Right forelimb (tissue), 1 donor: ENCODE measurements at places on chromosomes 2 and 18.

GRCh38 chr2:157946919-157947557, 70.9 kb upstream of the ACVR1 start:
- DNase-seq: no peak

DNA sequence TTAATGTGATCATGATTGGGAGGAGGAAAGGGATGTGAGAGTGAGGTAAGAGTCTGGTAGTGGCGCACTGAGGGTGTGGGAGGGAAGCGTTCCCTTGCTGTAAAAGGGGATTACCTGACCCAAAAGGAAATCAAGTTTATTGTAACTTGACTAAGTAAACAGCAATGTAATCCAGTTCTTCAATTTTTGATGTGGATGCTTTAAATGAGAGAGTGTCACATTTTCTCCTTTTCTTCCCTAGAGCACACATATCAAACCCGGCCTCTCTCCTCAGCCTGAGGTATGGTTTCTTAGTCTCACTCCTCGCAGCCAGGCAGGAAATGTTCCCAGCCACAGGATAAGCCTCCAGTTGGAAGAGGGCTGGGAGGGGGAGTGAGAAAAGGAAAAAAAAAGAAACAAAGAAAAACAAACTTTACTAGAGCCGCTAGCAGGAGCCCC, 688 bp upstream of the ARHGAP28 start:
- no peak for DNase-seq

GRCh38 chr2:230134496-230135129, 65.9 kb upstream of the SLC16A14 start:
- no peak for DNase-seq

GRCh38 chr2:188569431-188570165, 277.9 kb downstream of the GULP1 start:
- no peak for DNase-seq

DNA sequence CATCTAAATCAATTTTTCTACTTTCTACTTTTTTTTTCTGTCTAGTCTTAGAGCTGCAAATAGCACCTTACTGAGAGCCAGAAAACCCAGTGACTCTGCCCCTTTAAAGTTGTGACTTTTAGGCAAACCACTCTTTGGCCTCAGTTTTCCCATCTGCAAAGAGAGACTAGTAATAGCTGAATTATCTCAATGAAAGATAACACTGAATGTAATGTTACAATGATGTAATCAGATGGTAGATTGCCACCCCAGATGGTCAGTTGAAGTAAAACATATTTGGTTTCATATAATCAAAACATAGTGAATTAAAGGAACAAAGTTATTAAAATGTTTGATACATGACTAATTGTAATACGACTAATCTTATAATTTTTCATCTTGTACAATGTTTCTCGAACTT, 5.0 kb upstream of the APCDD1 start:
- no peak for DNase-seq

GRCh38 chr18:62878305-62878704, 163.0 kb downstream of the PHLPP1 start:
- DNase-seq: no peak

- no peak for DNase-seq
Measured at GRCh38 chr2:172297531-172297930, 129.9 kb upstream of the ITGA6 start.

DNA sequence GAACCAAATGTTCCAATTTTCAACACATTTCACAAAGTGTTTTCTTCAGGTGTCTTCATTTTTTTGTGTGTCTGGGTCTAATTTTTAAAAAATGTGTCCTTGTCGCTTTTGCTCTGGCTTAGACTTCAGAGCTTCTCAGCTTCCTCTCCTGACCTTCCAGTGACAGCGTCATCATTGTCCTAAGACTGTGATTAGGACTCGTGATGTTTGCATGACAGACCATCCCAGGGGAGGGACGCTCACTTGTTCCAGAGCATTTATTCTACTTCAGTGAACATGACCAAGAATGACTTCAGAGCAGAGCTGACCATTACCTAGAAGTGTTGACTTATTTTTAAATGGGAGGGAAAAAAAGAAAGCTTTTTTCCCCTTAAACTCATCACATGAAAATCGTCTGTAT, 591.9 kb downstream of the IRS1 start:
- no peak for DNase-seq

- DNase-seq: no peak
Measured at GRCh38 chr2:15066138-15066537, 433.6 kb downstream of the LRATD1 start.

DNA sequence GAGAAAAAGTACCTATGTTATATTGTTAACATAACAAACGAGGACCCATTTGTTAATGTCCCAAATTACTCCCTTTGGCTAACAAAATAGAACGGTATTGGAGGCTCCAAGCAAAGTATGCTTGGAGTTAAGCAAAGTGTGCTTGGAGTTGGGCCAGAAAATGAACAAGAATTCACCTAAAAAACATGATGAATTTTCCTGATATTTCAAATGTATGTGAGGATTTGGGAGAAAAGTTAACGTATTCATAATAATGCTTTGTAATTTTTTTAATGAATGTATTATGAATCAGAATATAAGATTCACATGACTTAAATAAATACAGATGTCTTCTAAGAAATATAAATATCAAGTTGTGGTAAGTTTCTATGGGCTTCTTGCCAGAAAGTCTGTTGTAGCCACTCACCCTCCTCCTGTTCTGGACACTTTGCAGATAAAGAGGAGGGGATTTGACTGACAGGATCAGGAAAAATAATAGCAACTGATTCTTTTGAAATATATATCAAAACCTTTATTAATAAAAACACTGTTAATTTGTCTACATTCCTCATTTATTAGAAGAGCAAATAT, 423.7 kb upstream of the MMADHC start:
- DNase-seq: no peak

DNA sequence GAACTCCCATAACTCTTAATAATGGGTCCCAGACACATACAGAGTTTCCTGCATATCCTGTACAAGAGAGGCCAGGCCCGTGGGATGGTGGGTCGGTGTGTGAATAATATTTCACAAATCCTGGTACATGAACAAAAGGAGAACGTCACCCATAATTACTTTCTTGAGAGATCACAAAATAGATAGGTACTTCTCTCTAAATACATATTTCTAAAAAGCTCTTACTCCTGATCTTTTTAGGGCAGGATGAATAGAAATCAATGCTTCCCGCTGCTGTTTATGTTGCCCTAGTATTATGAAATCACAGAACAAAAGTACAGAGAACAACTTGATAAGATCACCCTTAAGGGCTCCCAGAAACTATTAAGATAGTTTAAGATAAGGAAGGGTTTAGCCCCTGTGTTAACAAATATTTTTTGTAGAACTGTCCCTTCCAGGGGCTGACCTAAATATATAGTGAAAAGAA, 5.4 kb downstream of the IRS1 start:
- no peak for DNase-seq

- DNase-seq: no peak
Measured at GRCh38 chr2:118878531-118879149, 31.2 kb upstream of the EN1 start.

DNA sequence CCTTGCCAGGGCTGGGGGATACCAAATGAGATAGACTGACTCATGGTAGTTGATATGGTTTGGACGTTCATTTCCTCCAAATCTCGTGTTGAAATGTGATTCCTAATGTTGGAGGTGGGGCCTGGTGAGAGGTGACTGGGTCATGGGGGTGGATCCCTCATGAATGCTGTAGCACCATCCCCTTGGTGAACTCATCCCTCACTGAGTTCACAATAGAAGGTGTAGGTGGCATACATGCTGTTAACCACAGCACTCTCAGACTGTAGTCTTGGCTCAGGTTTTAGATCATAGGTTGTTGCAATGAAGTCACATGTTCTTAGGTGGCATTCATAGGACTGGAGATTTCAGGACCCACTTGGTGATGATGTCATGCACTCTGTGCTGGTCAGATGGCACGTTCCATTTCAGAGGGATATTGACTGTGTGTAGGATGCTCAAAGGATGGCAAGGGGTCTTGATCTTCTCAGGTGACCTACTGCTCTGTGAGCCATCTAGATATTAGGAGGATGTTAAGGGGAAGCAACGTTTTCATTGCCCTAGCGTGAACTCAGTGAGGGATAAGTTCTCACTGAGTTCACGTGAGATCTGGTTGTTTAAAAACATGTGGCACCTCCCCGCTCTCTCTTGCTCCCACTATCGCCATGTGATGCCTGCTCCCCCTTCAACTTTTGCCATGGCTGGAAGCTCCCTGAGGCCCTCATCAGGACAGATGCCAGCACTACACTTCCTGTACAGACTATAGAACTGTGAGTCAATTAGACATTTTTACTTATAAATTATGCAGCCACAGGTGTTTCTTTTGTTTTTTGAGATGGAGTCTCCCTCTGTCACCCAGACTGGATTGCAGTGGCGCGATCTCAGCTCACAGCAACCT, 73.8 kb upstream of the ACAA2 start:
- no peak for DNase-seq

DNA sequence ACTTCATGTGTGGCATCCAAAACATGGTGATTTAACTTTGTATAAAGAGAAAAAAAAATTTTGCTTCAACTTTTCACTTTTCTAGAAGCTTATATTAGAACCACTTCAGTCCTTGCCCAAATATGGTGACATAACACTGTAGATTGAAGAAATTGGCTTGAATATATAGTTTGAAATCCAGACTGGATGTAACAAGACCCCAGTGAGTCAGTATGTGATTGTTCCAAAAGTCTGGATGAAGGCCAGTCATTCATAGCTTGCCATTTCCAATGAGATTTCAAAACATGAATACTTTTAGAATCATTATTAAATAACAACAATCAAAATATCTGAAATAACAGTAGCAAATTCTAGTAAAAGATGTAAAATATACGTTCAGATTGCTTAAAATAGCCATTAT, 104.8 kb upstream of the FN1 start:
- DNase-seq: no peak

DNA sequence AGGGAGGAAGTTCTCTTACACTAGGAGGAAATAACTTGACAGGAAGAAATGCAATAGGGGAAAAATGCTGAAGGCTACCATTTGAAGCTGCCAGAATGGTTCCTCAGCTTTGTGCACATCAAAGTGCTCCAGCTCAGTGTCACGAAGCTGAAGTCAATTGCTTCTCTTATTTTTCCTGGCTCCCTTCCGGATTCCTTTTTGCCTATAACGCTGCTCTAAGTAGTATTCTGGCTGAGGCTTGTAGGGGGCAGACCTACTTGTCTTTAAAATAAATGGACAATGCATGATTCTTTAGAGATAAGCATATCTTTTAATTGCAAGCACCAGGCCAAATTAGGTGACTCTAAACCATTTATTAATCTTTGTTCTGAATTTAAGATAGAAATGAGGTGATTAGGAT, 60.3 kb upstream of the SCN1A start:
- no peak for DNase-seq

- DNase-seq: no peak
Measured at GRCh38 chr2:9715238-9715637, 84.4 kb upstream of the YWHAQ start.

GRCh38 chr2:180240774-180241173, 233.7 kb upstream of the CWC22 start:
- no peak for DNase-seq

DNA sequence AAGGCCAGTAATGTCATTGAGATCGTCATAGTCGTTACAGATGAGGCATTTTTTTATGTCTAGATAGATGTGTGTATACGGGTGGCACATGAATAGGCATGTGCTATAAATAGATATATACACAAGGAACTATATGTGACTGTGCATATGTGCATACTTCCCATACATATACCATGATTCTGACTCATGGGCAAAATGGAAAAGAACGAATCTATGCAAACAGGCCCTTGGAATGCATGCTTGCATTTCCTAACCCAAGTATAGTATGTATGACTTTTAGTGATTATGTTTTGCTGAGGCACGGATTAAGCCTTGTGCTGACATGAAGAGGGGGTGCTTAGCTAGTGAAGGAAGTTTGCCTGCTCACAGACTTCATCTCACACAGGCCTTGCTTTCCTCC, 111.7 kb downstream of the BCL11A start:
- no peak for DNase-seq

- no peak for DNase-seq
Measured at GRCh38 chr2:118945881-118946280, 3.9 kb downstream of the MARCO start.

DNA sequence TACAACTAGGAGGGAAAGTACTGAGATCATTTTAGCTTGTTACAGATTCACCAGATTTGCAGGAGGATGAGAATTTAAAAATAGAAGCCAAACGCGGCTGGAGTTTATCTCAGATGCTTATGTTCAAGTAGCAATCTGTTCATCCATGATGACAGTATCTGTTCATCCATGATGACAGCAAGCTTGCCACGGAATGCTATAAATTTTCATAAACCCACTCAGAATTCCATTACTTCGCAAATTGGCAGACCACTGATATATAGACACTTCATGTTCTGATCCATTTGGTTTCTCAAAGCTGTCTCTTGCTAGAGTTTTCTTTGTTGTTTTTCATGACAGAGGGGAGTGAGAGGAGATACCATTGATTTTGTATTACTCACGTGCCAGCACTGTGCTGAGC, 84.2 kb downstream of the GAREM1 start:
- no peak for DNase-seq

DNA sequence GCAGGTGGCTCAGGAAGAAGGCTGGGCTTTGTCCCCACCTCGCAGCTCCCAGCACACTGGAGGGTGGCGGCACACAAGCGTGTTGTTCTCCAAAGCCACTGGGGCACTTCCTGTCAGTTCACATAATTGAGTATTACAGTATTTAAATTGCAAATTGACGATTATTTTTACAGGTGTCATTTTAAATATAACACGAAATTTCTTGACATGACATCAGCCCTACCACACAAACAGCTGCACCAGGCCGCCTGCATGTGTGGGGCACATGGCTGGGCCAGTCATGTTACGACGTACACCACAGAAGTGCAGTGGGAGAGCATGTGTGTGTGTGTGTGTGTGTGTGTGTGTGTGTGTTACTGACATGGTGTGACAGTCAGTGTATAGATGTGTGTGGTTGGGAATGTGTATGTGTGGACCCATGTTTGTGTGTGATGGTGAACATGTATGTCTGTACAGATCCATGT, 155.6 kb downstream of the TTC32 start:
- DNase-seq: no peak

GRCh38 chr2:109350526-109350925, 221.5 kb downstream of the SH3RF3 start:
- no peak for DNase-seq

DNA sequence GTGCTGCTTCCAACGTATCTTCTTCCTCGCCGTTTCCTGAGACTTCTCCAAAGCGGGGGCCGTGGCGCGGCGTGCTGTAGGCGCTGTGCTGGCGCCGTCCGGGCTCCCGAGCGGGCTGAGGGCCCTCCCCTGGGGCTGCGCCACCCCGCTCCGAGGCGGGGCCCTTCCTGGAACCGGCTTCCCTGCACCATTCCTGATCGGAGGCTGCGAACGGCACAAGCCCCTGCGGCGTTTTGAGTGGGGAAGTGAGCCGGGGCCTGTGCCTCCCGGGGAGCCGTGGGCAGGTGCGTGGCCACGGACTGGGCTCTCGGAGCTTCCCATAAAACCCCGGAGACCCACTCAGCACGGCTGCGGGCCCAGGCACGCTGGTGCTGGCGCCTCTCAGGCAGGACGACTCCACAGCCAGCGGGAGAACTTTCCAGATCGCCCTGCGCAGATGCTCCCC, 74.7 kb downstream of the PSMG2 start:
- no peak for DNase-seq

GRCh38 chr2:222033541-222033940, 265.3 kb downstream of the PAX3 start:
- DNase-seq: no peak

- DNase-seq: no peak
Measured at GRCh38 chr2:210445116-210445707, 31.3 kb downstream of the LANCL1 start.
